ENCODE measurements at places on chromosomes 13 and 19.

GRCh38 chr13:43567608-43568007 is 219.2 kb downstream of the ENOX1 start:
- no peak for DNase-seq

DNA sequence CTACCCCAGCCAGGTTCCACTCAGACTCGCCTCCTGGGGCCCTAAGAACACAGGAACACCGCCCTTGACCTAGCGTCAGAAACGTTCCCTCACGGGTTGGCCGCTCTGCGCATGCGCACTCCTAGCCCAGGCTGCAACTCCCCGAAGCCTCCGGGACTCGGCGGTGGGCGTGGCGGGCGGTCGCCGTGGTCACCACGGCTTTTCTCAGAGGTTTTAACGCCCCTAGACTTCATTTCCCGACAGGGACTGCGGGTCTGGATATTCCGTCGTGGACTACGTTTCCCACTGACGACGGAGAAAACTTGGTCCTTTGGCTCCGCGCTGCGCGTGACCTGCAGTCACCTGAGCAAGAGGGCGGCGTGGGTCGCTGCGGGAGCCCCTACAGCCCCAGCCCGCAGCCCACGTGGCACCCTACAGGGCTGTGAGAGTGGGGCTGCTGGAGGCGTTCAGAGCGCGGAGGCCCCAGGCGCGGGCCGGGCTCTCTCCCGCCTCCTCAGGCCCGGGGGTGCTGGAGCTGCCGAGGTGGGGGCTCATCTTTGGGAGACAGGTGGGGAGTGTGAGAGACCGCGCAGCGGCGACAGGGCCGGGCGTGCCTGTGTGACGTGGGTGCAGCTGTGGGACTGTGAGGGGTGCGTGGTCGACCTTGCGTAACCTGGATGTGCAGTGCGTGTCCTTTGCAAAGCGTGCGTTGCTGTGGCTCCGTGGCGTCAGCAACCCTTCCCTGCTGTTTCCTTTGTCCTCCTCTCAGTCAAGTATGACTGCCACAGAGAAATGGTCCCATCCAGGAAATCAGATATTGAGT is 38.0 kb upstream of the ZNF573 start:
- DNase-seq, result peak; percentile 20

DNA sequence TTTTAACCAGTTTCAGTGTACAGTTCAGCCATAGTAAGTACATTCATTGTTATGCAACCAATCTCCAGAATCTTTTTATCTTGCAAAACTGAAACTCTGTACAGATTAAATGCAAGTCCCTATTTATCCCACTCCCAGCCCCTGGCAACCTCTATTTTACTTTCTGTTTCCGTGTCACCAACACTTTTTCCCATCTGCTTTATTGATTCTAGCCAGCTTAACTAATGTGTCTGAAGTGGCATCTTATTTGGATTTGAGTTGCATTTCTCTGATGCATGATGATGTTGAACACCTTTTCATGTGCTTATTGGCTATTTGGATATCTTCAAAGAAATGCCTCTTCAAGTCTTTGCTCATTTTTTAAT is 18.9 kb downstream of the SPATA13 start:
- no peak for DNase-seq

DNA sequence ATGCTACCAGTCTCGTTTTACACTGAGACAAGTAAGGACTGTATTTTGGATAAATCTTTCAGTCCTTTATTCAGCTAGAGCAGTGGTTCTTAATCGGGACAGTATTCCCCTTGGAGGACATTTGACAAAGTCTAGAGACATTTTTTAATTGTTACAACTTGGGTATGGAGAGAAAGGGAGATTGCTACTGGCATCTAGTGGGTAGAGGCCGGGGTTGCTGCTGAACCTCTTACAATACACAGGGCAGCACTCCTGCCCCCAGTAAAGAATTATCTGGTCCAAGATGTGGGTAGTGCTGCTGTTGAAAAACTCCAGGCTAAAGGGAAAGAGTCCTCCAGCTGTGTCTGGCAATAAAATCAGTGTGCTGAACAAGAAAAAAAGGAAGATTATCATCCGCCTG is 334.8 kb downstream of the SLC7A1 start:
- DNase-seq, result no peak

- no peak for DNase-seq
Observed at GRCh38 chr19:54477650-54478049, 4.6 kb upstream of the CDC42EP5 start.

GRCh38 chr19:37725181-37725580 is 5.6 kb upstream of the ZNF607 start:
- DNase-seq, result no peak

- DNase-seq, result no peak
Observed at GRCh38 chr13:76823969-76824368, 62.2 kb downstream of the KCTD12 start.

GRCh38 chr19:5956323-5956722 is 21.6 kb downstream of the RANBP3 start:
- no peak for DNase-seq

DNA sequence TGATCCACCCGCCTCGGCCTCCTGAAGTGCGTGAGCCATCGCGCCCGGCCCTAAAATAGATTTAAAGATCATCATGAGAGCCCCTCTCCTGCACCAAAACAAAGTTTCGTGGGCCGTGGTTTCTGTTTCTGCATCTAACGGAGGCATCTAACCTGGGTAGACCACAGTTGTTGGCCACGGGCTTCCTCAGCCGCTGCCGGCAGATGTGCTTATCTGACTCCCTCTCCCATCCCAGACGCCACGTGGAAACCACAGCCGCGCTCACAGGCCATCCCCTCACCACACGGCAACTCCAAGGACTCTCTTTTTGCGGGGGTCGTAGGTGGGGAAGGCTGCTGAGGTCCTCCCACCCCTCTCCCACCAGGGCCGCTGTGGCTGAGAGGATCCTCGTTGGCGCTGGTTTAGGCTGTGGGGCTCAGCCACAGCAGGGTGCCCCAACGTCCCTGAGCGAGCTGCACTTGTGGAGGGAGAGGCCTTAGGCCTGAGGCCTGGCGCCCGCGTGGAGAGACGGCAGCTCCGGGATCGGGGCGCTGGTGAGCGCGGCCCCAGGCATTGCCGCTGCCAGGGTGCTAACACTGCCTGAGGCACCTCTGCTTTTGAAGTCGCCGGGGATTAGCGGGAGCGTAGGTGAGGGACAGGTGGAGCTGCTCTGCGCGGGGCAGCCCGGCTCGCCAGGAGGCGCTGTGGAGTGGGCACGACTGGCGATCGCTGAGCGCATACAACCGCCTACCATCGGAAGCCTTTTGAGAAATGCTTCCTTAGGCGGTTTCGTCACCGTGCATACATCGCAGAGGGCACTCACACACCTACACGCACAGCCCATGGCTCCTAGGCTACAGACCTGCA is 8.9 kb downstream of the ZSCAN1 start:
- no peak for DNase-seq

DNA sequence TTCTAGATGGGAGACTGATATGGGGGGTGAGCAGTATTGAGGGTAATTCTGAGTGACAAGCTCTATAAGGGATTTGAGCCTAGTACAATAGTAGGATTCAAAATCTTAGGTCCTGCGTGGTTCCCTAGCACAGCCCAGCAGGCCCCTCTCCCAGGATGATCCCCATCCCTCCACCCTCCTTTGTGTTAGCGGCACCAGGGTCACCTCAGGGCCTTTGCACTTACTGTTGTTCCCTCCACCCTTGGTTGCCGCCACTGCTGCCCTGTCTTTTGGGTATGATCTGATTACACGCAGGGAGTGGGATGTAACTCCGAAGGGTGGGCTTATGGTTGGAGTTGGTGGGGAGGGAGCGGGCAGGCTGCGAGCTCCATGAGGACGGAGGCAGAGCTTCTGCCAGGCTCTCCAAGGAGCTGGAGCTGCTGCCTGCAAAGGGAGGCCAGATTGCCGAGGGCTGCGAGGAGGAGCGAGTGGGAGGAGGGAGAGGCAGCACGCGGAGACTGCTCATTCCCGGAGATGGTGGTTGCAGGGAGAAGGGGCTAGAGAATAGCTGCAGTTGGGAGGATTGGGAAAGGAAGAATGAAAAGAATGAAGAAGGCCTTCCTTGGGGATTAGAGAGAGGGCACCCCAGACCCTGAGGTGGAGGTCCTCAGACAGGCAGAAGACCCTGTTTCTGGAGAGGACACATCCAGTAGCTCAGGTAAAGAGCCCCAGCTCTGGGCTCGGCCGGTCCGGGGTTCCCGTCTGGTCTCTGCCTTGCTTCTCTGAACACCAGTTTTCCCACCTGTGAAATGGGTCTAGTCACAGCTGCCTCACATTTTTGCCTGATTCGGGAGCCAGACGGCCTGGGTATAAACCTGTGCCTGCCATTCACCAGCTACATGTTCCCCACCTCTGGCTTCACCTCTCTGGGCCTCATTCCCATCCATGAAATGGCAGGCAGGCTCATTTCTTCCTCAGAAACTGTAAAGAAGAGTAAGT is 5.2 kb downstream of the NACC1 start:
- no peak for DNase-seq

- peak; percentile 69 for DNase-seq
Observed at GRCh38 chr19:12035220-12036172, at the start of gene ZNF433. Gene ZNF433 (minus strand): TSS chr19:12035679. CDS start chr19:12035539, 140 bp downstream.

GRCh38 chr19:18735752-18736151 is 52.3 kb downstream of the CRTC1 start:
- no peak for DNase-seq

DNA sequence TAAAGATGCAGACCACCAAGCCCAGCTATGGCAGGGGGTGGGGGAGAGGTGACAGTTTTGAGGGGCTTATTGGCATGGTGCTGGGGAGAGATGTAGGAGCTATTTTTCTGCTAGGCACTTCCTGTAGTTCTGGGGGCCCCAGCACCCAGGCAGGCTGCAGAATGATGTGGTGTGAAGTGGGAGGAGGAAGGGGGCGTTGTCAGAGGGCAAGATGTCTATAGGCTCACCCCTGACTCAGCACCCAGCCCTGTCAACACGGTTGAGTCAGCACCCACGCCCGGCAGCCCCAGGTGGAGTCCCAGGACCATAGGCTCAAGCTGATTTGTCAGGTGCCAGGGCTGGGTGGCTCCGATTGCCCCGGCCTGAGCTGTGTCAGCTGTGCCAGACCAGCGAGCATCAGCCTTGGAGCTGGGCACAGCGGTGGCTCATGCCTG is 5.8 kb downstream of the KLF2 start:
- peak; percentile 99 for DNase-seq

GRCh38 chr19:1907563-1908363 is 2.6 kb downstream of the ADAT3 start:
- no peak for DNase-seq

- DNase-seq, result no peak
Observed at GRCh38 chr13:51559946-51560735, 24.1 kb upstream of the WDFY2 start.

GRCh38 chr13:85091631-85092234 is 707.5 kb downstream of the SLITRK6 start:
- DNase-seq, result no peak

DNA sequence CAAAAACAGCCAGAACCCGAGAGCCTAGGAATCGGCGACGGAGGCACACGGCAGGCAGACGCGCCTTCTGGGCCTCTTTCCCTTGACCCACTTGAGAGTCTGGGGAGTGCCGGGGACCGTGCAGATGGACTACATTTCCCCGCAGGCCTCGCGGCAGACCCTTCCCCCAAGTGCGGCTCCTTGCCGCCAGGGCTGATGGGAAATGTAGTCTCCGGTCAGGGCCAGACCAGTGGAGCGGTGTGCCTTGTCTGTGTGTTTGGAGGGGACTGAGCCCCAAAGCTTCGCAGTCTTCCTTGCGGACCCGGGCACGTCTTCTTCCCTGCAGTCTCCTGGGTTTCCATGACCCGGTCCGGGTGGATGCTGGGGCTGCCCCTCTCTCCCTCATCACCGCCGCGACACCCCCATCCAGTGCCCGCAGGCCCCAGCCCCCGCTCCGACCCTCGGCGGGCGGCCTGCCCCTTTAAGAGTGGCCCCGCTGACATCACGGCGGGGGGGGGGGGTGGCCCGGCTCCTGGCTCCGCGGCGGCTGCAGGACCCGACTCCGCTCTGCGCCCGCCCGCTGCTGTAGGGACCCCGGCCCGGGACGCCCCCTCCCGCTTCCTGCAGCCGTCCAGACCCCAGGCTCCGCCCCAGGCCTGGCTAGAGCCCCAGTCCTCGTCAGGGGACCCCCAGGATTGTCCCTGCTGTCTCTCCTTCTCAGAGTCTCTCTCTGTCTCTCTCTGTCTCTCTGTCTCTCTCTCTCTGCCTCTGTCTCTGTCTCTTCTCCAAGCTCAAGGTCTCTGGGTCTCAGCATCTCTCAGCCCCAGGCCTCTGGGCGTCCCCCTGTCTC is 758 bp upstream of the CACNG7 start:
- DNase-seq, result peak; percentile 18

GRCh38 chr13:59494560-59494970 is 669.2 kb downstream of the DIAPH3 start:
- DNase-seq, result no peak

- no peak for DNase-seq
Observed at GRCh38 chr13:51532736-51533197, 51.5 kb upstream of the WDFY2 start.

GRCh38 chr13:24664726-24665409 is 15.3 kb upstream of the ATP12A start:
- no peak for DNase-seq

DNA sequence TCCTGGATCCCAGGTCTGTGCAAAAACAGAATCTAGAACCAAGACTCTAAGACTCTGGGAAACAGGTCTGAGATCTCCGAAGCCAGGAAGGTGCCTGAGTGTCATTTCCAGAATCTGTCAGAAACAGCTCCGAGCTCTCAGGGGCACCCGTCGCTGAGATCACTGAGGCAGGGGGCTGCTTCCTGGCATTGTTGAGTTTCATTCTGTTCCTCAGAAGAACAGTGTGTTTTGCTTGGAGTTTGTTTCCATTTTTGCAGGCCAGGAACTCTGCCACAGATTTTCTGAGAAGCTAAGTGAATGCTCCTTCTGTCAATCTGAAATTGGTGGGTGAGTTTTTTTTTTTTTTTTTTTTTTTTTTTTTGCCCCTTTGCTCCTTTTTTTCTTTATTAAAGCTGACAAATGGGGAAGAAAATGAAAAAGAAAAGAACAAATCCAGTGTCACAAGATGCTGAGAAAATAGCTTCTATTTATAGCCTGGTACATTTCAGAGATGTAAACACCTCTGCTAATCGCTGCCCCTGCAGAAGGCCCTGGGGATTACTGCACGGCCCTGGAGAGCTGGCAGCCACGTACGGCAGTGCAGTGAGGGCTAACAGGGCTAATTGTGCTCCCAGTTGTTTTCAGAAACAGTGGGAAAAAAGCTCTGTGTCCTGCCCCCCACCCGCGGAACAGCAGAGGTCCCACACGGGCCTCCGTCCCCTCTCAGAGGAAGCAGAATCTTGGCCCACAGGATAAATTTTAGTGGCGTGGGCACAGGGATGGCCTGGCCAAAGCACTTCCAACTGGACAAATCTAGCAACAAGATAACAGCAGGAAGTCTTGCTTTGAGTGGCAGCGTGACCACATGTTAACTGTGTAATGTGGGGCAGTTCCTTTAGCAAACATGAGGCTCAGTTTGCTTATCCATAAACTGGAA is 237.6 kb upstream of the IRS2 start:
- DNase-seq, result no peak

DNA sequence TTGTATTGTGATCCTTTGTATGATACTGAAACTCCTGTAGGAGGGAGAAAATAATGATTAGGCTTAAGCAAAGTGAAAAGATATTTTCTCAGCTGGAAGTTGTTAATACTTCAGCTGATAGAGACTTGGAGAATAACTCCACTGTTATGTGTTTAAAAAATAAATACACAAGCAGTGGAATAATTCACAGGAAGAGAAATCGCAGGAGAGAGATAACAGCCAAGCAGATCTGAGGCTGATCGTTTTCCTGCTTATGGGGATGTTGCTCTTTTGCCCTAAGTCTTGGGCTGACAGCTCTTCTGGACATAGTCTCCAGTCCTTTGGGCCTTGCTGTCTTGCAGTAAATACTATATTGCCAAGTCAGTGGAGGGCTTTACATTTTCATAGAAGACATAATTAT is 93.3 kb downstream of the OLFM4 start:
- DNase-seq, result no peak

- DNase-seq, result no peak
Observed at GRCh38 chr19:49999371-50000010, 25.7 kb downstream of the VRK3 start.
